ENCODE measurements at places on chromosomes 4 and X.

GRCh38 chr4:106607558-106607957, 239.0 kb upstream of the GIMD1 start:
- DNase-seq, result no peak

DNA sequence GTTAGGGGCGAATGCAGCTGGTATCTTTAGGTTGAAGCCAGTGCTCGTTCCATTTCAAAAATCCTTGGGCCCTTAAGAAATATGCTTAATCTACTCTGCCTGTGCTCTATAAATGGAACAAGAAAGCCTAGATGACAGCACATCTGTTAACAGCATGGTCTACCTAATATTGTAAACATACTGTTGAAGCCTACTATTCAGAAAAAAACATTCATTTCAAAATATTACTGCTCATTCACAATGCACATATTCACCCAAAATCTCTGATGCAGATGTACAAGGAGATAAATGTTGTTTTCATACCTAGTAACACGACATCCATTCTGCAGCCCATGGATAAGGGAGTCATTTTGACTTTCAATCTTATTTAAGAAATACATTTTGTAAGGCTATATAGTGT, 106.6 kb downstream of the TBC1D19 start:
- no peak for DNase-seq

GRCh38 chrX:144379156-144379555, 495.3 kb downstream of the UBE2NL start:
- no peak for DNase-seq

- DNase-seq, result no peak
Observed at GRCh38 chr4:127311371-127311770, 321.4 kb upstream of the INTU start.

GRCh38 chr4:110193822-110194761, 4.3 kb downstream of the ELOVL6 start:
- peak; percentile 99 for DNase-seq

- no peak for DNase-seq
Observed at GRCh38 chr4:38728631-38729141, 54.1 kb downstream of the TLR10 start.

GRCh38 chr4:71476240-71476639, 137.4 kb downstream of the SLC4A4 start:
- no peak for DNase-seq

- no peak for DNase-seq
Observed at GRCh38 chr4:76275486-76276124, 24.1 kb downstream of the FAM47E start.

GRCh38 chrX:12984603-12985319, 9.9 kb downstream of the TMSB4X start:
- peak; percentile 58 for DNase-seq

- peak; percentile 59 for DNase-seq
Observed at GRCh38 chr4:6727081-6727942, 11.3 kb downstream of the BLOC1S4 start.

GRCh38 chr4:183249854-183250253, 70.2 kb downstream of the CLDN22 start:
- DNase-seq, result peak; percentile 77

DNA sequence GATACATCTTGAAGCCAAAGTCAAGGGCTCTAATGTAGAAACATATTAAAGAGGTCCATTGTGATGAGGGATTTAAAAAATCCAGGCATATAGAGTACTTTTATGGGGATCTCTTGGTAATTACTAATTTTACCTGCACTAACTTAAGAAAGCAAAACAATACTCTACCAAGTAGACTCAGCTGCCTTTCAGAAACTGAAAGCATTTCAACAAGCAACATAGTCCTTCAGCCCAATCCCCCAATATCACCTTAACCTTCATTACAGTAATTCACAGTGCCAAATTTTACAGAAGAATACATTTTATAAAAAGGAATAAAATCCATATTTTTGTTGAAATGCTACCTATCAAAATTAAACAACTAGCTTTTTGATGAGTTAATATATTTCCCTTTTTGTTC, 422.9 kb downstream of the DTHD1 start:
- DNase-seq, result no peak

DNA sequence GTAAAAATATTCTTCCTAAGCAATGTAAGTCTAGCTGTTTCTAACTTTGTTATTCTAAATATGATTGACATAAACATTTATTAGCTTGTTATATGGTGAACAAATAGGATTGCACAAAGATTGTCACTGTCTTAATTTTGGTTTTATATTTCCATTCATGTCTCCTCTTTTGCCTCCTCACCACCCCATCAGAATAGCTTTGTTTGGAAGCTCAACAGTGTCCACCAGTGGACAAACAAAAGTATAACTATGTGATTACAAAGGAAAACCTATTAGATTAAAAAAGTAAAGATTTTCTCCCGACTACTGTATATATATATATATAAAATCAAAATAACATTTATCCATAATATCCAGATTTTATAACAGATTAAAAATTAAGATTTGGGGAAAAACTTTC, 468.2 kb downstream of the ZIC3 start:
- peak; percentile 4 for DNase-seq

- DNase-seq, result peak; percentile 51
Observed at GRCh38 chr4:25466966-25467697, 90.1 kb downstream of the ANAPC4 start.

DNA sequence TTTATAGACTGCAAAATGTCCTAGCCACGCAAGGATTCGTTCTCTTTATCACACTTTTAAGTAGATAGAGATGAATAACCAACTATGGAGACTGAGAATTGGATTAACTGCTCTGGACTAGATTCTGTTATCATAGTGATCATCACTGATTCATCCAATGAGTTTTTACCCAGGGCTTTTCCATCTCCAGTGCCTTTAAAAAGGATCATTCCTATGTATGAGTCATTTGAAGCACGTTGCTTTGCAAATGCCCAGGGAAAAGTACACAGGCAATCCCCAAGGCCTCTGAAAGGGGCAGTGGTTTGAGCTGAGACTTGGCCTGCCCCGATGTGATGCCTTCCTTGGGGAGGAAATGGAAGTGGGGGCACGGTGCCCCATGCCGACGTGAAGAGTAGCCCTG, 122.7 kb upstream of the PSAPL1 start:
- peak; percentile 63 for DNase-seq

- DNase-seq, result no peak
Observed at GRCh38 chrX:47146936-47147859, 2.2 kb downstream of the RBM10 start.

GRCh38 chrX:37627602-37628001, 56.1 kb downstream of the LANCL3 start:
- no peak for DNase-seq

GRCh38 chr4:94621491-94622080, 136.2 kb upstream of the BMPR1B start:
- peak; percentile 75 for DNase-seq

- DNase-seq, result no peak
Observed at GRCh38 chrX:21374994-21375707, 933 bp downstream of the CNKSR2 start.

GRCh38 chrX:50402886-50403285, 67.7 kb downstream of the DGKK start:
- DNase-seq, result no peak

GRCh38 chr4:38950159-38950558, 82.0 kb downstream of the TMEM156 start:
- DNase-seq, result peak; percentile 54

GRCh38 chrX:129957241-129958082, 25.0 kb upstream of the BCORL1 start:
- DNase-seq, result peak; percentile 40

- DNase-seq, result no peak
Observed at GRCh38 chrX:84108584-84108983, 79.4 kb downstream of the RPS6KA6 start.

- no peak for DNase-seq
Observed at GRCh38 chr4:11201256-11201655, 227.4 kb downstream of the HS3ST1 start.

DNA sequence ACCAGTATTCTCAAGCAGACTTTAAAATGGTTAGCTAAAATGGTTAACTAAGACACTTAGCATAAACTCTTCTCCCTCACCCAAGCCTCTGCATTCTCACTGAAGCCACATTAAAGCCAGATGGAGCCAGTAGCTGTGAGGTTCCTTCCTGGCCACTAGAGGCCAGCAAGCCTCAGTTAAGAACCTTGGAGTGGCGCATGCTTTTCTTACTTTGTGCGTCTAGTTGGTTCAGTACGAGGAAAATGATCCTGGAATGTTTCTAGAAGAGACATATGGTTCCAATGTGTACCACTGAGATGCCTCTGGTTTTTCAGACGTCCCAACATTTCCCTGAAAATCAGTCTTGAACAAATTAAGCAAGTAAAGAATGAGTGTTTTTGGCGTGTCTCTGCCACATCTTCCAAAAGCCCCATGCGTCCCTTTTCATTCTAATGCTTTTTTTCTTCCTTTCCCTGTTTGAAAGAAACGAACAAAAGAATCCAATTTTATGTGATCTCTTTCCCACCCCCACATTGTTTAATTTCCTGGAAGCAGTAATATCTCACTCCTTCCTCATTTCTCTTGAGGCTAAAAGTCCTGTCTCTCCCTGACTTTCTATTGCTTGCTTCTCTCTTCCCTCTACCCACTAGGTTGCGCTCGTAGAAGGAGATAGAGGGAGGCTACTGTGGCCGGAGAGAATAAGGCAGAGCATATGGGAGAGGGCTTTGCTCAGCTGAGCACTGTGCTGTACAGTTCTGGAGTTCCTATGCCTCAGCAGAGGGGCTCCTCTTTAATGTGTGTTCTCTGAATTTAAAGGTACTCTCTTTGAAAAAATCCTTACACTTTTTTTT, 82.9 kb upstream of the TAB3 start:
- DNase-seq, result peak; percentile 64

GRCh38 chrX:47831788-47832187, 4.9 kb upstream of the ZNF81 start:
- peak; percentile 41 for DNase-seq
